Suppressor macrophage treated with lipopolysaccharide for 4 hours (primary cell): ENCODE measurements at places on chromosomes 12 and 14.
A peak's percentile ranks its signal among the peaks of the same experiment; 100 is the strongest.

DNA sequence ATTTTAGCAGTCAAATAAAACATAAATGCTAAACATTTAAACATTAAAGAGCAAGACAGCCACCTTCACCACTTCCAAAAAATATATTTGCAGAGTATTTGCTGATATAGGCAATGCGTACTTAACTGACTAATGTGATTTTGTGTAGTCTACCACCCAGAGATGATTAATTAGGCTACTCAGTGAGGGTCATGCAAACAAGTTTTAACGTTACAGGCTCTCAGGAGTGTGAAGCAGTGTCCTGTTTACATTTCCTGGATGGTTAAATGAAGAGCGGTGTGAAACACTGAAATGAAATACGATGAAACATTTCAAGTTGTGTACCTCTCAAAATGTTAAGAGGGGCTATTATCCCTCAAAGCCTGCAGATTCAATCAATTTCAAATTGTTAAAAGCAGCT lies 165.8 kb upstream of the LRIG3 start:
- no peak for DNase-seq

GRCh38 chr14:88384718-88385117 lies 739 bp upstream of the SPATA7 start:
- DNase-seq: no peak

DNA sequence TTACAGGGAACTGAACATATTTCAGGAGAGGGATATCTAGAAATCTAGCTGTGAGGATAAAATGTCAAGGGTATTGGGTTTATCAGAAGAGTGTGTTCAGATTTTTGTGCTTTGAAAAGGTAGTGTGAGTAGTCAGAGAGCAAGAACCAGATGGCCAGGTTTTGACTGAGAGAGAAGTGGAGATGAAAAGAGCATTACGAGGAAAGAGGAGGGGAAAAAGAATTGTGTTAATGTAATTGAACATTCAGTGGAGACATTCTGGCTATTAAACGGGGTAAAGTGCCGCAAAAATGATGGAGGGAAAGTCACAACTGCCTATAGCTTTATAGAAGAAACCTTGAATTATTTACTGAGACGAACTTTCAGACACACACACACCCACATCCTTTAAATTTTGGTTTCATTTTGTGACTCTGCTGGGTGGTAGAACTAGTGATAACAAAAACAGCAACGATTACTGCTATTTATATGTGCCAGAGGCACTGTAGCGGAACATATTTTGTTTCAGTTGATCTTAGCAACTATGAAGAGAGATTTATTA lies 213.6 kb downstream of the ERC1 start:
- DNase-seq: peak; percentile 7

GRCh38 chr14:99194736-99195135 lies 77.3 kb downstream of the BCL11B start:
- no peak for DNase-seq

- DNase-seq: no peak
Measured at GRCh38 chr14:86788224-86788623, 1204.8 kb downstream of the GALC start.

GRCh38 chr14:92603309-92604242 lies 90.0 kb downstream of the RIN3 start:
- DNase-seq: no peak

DNA sequence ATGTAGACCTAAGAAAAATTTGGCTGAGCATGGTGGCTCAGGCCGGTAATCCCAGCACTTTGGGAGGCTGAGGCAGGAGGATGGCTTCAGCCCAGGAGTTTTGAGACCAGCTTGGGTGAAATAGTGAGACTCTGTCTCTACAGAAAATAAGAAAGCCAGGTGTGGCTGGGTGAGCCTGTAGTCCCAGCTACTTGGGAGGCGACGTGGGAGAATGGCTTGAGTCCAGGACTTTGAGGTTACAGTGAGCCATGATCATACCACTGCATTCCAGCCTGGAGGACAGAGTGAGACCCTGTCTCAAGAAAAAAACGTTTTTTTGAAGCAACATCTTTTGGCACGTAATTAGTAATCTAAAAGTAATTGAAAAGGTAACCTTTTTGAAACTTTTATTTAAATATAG lies 70.9 kb downstream of the FERMT2 start:
- no peak for DNase-seq

DNA sequence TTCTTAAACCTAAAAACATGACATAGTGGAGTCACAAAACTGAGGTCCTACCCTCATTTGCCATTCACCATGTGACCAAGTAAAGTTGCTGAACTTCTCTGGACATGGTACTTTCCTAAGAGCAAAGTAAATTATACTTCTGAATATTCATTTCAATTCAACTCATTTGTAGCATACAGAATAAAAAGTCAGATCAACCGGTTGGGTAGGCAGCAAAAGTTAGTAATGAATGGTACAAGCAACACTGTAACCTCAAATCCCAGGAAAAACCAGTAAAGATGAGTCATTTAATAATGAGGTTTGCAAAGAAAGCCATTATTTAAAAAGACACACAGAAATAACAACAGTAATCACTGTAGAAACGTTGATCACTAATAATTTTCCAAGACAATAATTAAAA lies 8.7 kb downstream of the POLE2 start:
- no peak for DNase-seq

GRCh38 chr12:30614031-30614430 lies 81.6 kb downstream of the IPO8 start:
- no peak for DNase-seq

GRCh38 chr14:99664058-99664936 lies 19.4 kb downstream of the HHIPL1 start:
- DNase-seq: no peak

DNA sequence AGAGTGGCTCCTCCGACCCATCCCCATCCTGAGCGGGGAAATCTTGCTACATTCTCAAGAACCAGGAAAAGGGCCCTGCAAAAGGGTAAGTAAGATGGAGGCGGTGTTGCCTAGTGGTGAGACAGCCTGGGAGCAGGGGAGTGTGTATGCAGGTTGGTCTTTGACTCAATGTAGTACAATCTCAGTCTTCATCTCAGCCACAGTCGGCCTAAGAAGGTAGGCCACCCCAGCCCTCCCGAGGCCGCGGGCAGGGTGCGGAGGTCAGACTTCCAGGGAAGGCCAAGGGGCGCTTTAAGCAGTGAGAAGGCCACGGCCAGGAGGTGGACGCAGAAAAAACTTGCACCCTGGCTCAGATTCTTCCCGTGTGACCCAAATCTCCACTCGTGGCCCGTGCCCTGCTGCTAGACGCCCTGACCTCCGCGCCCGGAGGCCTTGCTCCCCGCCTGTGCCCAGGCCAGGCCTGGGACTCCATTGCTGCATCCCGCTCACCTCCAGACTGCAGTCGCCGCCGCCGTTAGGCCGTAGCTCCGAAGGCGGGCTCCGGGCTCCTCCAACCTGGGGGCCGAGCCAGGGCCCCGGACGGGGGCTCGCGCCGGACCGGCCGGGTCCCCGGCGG lies 435 bp downstream of the FOXM1 start:
- DNase-seq: peak; percentile 24

- DNase-seq: no peak
Measured at GRCh38 chr14:103519043-103519836, 3.4 kb downstream of the CKB start.

- no peak for DNase-seq
Measured at GRCh38 chr12:39884616-39885125, 221.2 kb downstream of the SLC2A13 start.

DNA sequence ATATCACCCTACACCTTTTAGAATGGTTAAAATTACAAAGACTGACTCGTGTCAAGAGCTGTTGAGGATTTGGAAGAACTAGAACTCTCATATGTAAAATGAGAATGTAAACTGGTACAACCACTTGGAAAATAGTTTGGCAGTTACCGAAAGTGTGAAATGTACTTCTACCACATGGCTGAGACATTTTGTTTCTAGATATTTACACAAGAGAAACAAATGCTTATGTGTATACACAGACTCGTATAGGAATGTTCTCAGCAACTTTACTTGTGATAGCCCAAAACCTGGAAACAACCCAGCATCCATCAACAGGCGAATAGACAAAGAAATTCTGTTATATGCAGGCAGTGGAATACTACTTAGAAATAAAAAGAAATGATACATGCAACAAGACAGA lies 103.0 kb downstream of the BRMS1L start:
- DNase-seq: no peak

DNA sequence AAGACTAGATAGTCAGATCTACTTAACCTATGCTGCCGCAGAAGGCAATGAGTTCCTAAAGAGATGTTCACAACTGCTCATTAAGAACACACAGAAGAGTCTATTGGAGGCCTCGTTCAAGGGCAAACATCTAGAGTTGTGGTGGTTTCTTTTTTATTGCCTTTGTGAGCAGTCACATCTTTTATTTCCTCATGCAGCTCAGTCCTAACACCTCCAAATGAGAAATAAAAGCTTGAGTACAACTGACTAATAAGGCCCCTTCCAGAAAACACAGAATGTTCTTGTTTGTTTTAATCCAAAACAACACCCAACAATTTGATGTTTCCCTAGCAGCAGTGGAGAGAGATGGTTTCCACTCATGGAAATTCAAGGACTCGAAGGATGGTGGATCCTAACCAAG lies 123.5 kb upstream of the NOS1 start:
- no peak for DNase-seq

DNA sequence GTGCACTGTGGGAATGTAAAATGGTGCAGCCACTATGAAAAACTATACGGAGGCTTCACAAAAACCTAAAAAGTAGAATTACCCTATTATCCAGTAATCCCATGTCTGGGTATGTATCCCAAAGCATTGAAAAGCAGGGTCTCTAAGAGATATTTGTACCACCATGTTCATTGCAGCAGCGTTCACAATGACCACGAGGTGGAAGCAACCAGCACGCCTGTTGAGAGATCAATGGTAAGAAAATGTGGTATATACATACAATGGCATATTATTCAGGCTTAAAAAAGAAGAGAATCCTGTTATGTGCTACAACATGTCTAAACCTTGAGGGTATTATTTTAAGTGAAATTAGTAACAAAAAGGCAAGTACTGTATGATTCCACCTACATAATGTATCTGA lies 910 bp upstream of the NOPCHAP1 start:
- DNase-seq: no peak

GRCh38 chr14:85533023-85533860 lies 3.3 kb downstream of the FLRT2 start:
- peak; percentile 50 for DNase-seq

DNA sequence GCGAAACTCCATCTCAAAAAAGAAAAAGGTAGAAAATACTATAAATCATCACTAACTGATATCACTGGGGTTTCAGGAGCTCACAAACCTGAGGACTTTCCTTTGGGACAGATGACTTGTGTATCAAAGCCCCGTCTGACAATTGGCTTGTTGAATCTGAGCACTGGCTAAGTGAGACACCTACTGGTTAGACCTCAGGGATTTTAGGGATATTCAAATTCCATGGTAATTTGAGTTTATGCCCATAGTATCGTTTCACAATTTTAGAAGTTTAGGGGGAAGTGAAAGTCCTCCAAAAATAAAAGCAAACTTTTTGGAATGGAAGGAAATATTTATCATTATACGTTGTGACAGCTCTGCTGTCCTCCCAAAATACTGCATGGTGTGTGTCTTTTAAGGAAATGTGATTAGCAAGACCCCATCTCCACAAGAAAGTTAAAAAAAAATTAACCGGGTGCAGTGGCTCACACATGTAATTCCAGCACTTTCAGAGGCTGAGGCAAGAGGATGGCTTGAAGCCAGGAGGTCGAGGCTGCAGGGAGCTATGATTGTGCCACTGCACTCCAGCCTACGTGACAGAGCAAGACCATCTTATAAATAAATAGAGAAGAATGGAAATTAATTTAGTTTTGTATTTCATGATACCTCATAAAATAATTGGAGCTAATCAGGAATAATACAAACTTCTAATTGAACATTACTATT lies 49.2 kb downstream of the FBXL14 start:
- peak; percentile 79 for DNase-seq

DNA sequence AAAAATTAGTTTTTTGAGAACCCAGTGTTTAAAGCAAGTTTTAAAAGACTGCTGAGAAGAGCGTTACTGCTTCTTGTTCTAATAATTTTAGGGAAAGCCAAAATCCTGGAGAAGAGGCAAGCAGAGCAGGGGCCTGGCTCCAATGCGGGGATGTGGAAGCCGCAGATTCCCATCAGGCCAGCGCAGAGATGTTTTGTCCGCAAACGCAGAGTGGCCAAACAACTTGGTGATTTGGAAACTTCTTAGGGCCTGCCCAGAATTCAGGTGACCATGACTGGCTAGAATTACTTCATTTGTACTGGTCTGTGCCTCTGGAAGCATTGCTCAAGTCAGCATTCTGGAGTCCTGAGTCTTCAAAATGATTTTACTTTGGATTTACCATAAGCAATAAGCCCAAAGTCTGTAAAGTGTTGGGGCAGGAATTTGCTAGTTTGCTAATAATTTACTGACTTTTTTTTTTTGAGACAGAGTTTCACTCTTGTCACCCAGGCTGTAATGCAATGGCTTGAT lies 208.4 kb downstream of the PPM1H start:
- no peak for DNase-seq

DNA sequence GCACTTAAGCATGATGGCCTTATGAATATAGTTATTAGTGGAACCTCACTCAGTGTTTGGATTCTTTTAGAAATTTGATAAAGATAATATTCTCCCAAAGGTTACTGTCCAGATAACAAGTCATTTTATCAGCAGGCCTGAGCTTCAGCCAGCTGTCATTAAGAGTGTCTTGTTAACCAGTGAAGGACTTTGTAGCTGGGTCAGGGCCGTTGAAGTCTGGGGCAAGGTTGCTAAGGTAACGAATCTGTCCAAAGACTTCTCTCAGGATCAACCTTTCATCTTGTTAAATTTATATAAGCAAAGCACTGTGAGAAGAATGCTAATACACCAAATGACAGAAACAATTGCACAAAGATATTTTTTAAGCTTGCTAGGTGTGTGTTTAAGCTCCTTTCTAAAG lies 271.3 kb upstream of the TMPO start:
- no peak for DNase-seq

- no peak for DNase-seq
Measured at GRCh38 chr12:67068204-67068731, 200.9 kb upstream of the CAND1 start.

GRCh38 chr12:92978607-92979006 lies 49.5 kb upstream of the EEA1 start:
- DNase-seq: no peak

DNA sequence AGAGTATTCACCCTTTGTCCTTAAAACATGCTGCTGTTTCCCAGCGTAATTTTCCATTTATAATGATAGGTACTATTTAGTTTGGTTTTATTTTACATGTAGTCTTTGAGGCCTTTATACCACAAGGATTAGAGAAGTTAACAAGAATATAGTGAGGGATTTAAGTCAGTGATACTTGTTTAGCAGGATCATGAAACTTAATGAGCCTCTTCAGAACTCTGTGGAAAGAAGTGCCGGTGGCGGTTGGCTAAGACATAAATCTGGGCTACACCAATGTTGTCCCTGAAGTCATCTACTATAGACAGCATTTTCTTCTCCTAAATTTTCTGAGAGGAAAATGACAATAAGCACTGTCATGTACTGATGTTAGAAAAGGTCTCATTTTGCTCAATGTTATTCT lies 1226.0 kb upstream of the SEL1L start:
- DNase-seq: no peak
